ENCODE measurements at places on chromosomes 16 and 17. TPM values are rescaled to one million over a fixed set of nuclear protein-coding genes. Genes with fewer than 3 reads are reported as not detected.

DNA sequence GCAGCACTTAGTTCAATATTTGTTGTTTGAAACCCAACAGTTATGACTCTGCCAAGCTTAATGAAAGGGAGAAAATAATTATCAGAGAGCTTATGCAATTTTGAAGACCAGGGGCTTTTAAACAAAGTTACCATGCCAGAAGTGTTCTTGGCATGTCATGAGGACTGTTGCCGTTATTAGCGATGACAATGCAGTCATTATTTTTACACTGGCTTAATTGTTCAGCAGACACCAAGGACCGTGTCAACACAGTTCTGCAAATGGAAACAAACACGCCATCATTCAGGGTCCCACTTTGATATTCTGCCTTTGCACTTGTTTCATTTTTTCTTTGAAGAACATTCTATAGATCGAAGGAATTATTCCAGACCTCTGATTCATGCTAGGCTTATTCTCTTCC is 518.5 kb downstream of the CDH13 start:
- no peak for DNase-seq

DNA sequence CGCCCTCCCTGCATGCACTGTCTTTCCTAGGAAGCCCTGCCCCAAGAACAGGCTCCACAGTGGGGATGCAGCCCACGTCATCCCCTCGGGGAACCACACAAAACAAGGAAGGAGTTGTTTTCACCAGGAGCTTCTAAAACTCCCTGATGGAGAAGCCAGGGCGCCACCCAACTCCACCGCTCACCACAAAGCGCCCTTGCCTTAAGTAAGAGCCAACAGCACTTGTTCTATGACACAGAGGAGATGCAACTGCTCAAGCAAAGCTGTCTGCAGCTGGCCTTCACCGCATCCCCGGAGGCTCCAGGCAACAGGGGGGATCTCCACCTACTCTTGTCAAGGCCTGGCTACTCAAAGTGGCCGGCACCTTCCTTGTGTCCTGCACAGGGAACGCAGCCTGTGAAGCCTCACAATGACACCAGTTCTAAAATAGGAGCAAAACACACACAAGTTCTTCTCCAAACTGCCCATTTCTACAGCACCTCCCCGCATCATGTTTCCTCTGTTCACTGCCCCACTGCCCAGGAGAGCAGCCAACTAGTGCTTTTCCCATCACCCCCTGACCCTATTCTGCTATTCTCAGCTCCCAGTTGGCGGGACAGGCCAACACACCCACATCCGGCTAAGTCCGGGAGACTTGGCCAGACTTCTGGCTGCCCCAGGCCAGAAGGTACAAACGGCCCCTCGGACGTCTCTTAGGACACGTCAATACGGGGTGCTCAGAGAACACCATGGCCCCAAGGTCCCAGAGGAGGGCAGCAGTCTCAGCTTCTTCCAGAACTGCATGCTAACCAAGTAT is 24.2 kb downstream of the MPG start:
- DNase-seq, result no peak

DNA sequence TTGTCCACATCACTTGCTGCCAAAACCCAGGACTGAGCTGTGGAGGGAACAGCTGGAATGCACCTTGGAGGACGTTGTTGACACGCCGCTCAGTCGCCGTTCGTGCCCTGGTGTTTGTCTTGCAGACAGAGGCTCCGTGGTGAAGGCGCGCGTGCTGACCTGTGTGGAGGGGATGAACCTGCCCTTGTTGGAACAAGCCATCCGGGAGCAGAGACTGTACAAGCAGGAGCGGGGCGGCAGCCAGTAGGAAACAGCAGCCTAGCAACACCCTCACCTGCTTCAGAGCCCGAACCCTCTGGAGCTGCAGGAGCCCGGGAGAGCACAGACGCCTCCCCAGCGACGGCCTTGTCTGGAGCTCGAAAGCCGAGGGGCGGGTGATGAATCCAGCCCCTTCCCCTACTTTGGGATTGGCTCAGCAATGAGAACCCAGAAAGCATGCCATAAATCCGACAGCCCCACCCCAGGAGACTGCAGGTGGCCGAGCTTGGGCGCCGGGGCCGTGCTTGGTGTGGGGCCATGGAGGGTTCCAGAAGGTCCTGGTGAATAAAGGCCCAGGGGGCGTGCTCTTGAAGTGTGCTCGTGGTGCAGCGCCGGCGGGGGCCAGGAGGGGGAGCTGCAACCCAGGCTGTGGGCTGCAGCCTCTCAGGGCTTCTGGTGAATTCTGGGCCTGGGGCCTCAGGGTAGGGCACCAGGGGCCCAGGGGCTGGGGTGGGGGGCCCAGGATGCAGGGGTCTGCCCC is 470 bp upstream of the CDK3 start:
- DNase-seq, result peak; percentile 26

DNA sequence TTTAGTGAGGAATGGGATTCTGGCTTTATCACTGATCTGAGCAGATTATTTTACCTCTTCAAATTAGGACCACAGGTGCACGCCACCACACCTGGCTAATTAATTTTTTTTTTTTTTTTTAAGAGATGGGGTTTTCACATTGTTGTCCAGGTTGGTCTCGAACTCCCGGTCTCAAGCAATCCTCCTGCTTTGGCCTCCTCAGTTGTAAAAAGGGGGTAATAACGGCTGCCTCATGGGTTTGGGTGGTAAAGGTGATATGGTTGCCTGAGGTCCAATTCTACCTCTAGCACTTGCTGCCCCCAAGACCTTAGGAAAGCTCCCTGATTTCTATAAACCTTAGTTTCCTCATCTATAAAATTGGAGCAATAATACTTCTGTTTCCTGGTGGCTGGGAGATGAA is 130.7 kb upstream of the HS3ST2 start:
- no peak for DNase-seq

The ZDHHC1 gene
- 1.8 TPM for total RNA-seq

The KRTAP1-1 gene
- not detected for total RNA-seq

DNA sequence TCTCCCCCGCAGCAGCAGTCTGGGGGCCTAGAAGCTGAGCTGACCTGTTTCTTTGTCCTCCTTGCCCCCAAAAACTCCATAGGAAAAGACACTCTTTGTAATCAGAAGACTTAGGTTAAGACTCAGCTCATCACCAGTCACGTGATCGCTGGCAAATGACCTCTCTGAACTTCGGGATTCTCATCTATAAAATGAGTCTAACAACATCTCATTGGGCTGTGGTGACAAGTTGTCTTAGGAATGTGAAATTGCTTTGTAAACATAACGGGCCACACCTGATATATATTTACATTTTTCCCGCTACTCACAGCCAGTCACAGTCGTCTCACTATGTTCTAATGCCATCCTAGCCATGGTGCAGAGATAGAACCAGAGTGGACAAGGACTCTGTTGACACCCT is 86.0 kb upstream of the LHX1 start:
- peak; percentile 85 for DNase-seq

GRCh38 chr16:56321571-56321970 is 103.8 kb downstream of the AMFR start:
- DNase-seq, result no peak

- DNase-seq, result peak; percentile 14
Measured at GRCh38 chr16:27515874-27516353, 33.8 kb downstream of the GTF3C1 start.

The RNF157 gene
- not detected for total RNA-seq

The TEKT1 gene
- total RNA-seq, result not detected

DNA sequence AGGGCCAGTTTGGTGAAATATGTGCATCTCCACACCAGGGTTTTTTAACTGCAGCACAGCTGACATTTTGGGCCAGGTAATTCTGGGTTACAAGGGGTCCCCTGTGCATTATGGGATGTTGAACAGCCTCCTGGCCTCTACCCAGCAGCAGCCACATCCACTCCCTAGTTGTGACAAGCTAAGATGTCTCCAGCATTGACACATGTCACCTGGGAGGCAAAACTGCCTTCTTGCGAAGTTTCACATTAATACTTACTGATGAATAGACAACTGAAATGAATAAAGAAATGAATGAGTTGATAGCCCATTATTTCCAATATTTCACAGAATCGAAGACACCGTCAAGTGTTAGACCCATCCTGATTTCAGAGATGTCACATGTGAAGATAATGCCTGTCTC is 383.7 kb downstream of the CPPED1 start:
- no peak for DNase-seq

The KCNH4 gene
- not detected for total RNA-seq

DNA sequence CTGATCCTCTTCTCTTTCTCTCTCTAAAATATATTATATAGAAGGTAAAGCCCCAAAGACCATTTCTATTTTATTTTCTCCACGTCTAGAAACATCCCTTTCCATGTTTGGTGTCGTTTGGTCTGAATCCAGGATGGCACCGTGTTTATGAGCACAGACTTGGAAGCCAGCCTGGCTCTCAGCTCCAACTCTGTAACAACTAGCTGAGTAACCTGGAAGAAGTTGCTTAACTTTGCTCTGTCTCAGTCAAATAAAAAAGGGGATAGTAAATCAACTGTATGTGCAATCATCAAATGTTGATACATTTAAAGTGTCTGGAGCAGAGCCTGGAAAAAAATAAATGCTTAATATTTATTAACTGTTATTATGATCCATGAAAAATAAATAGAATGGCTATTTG is 249.8 kb upstream of the MAF start:
- DNase-seq, result no peak

DNA sequence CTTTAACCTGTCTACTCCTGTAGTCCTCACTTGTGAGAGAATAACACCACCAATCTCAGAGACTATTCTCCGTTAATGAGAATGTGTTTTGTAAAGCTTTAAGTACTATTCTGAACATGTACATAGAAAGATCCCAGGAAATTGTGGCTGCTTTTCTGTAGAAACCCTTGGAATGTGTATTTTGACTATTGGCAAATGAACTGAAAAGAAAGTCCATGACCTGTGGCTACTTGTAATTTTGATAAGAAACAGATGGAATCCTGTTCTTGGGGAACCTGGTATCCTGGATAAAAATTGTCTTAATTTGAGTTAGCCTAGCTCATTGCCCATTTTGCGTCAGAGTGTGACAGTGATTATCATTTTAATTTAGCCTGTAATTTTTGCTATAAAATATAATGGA is 9.1 kb downstream of the CTCF start:
- no peak for DNase-seq

The KRTAP17-1 gene
- total RNA-seq, result not detected

DNA sequence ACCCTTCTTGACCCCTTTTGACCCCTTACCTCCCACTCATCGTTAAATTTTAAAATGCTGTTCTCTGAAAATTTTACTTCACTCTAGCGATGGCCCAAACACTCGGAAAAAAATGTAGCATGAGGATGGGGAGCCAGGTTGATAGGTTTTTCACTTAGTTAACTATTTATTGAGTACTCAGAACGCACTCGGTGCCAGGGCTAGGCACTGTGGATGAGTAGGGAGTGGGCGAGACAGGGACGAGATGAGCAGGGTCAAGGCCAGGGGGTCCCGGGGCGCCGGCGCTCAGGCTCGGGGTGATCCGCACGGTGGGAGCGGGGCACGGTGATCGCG is 392 bp downstream of the ZSCAN32 start:
- peak; percentile 2 for DNase-seq

- DNase-seq, result peak; percentile 29
Measured at GRCh38 chr17:76266244-76266938, 1.2 kb downstream of the UBALD2 start.

DNA sequence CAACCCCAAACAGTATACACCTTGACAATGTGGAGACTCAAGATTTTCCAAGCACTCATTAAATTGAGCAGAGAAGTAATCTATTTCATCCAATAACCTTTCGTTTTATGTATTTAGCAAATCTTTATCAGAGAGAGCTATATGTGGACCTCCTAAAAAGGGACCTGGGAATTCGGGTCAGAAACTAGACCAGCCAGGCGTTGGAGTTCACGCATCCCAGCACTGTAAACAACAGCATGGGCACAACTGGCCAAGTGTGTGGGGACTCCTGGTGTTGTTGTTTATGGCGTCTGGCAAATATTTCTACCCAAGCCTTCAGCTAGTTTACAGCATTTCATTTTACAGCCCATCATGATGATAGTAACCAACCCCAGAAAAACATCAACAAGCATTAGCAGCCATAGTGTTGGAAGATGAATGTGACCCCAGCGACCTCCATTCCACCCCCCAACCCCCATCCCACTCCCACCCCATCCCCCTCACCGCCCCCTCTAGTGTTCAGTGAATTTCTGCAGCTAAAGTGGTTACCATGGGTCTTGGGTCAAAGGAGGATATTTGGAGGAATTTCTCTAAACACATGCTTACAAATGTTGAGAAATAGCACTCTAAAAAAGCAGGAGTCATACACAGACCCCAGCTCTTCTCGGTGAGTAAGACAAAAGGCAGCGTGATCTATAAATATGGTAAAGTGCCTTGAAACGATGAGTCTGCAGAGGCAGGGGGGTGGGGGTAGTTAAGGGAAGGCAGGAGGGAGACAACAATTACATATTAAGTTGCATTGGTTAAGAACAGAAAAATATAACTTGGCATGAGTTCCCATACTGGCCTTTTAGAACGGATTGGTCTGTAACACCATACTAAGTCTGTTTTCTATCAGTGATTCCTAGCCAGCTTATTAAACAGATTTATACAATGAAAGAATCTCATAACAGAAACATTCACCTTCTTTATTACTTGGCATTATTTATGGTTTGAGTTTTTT is 91.4 kb upstream of the TBX2 start:
- DNase-seq, result no peak

GRCh38 chr17:40552806-40553693 is 12.2 kb downstream of the CCR7 start:
- DNase-seq, result no peak

DNA sequence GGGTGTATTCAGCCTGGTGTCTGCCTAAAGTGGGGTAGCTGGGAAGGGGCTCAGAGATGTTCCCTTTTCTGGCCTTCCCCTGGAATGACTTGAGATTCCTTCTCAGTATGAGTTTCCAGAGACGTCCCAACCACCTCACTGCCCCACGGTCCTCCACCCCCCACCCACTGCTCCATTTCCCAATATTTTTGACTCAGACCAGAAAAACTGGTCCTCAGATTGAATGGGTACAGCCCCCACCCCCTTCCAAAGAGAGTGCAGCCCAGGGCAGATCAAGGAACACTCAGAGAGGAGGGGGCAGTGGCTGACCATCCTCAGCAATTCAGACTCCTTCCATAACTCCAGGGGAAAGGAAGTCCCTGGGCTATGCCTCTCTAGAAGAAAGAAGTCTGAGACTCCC is 3.2 kb downstream of the ACLY start:
- DNase-seq, result peak; percentile 54

- peak; percentile 53 for DNase-seq
Measured at GRCh38 chr16:70608521-70608920, 37.8 kb upstream of the IL34 start.

DNA sequence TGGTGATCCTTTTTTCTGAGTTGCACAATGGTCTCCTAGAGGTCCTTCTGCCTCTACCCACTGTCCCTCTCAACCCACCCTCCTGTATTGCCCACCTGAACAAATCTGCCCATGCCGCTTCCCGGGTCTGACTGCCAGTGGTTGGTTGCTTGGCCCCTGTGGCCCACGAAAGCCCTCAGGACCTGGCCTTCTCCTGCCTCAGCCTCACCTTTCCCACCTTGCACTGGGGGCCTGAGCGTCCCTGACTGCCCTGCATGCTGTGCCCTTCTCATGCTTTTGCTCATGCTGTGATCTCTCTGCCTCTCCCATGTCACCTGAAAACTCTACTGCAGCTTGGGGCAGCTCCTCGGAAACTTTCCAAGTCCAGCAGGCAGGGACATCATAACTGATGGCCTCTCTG is 13.8 kb upstream of the KDM6B start:
- no peak for DNase-seq

Data from bronchial epithelial cell (primary cell).